ENCODE measurements at places on chromosomes 7 and 10. TPM values are rescaled to one million over a fixed set of nuclear protein-coding genes. Genes with fewer than 3 reads are reported as not detected.

The FAM25C gene
- total RNA-seq, result not detected

The DNAAF5 gene
- 22.4 TPM for total RNA-seq

The CCDC146 gene
- 3.9 TPM for total RNA-seq

The CC2D2B gene
- total RNA-seq, result not detected

The GIMAP8 gene
- under 0.01 TPM for total RNA-seq

The ZNF25 gene
- 5.1 TPM for total RNA-seq

The SFRP4 gene
- under 0.01 TPM for total RNA-seq

The SFTPA1 gene
- total RNA-seq, result not detected

Data from tracheal epithelial cell (primary cell).